ENCODE measurements at places on chromosomes 4 and X.

GRCh38 chr4:111873801-111874200 lies 271.5 kb upstream of the FAM241A start:
- no peak for DNase-seq

DNA sequence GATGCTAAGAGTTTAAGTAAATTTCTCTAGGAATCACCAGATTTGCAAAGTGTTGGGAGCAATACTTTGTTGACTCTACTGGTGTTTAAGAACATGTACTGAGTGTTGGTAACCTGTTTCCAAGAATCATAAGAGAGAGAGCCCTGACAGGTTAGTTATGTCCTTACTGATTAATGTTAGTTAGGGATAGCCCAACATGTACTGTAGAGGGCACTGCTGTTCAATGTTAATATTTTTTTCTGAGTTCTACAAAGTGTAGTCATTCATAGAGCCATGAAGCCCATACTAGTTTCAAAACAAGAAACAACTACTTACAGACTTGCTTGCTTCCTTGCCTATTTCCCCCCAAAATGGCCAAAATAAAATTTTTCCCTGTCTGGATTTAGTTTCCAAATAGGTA lies 11.9 kb downstream of the TMPRSS11D start:
- DNase-seq = peak; percentile 52

DNA sequence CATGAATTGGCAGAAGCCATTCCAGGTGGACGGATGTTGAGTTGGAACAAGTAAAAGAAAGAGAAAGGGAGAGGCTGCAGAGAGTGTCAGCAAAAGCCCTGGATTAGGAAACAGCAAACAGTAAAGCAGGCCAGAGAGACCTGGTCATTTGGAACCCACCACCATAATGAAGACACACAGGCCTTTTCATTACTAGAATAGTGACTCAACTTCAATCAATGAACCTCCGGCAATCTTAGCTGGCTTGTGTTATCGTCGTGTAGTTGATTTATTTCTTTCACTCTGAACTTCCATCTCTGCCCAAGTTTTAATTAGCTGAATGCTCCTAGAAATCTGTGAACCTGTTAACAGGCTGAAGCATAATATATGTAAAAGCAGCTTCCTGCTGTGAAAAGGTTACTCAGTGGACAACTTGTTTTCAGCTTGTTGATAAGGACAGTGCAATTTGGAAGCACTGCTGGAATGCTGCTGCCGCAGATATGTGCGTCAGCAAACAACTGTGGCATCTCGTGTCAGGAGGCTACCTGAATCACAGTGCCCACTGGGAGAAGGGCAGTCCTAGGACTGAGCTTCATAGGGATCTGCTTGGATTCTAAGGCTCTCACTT lies 68.8 kb downstream of the SPANXN4 start:
- no peak for DNase-seq

- no peak for DNase-seq
These were observed 58.0 kb downstream of the VGLL1 start for GRCh38 chrX:136589966-136590365.

GRCh38 chr4:24599275-24599674 lies 14.9 kb upstream of the DHX15 start:
- no peak for DNase-seq

All from KBM-7 (cell line).